ENCODE measurements at places on chromosomes 12 and 14.
A peak's percentile ranks its signal among the peaks of the same experiment; 100 is the strongest.

GRCh38 chr14:52862632-52863333 is 71.4 kb upstream of the GNPNAT1 start:
- no peak for DNase-seq

DNA sequence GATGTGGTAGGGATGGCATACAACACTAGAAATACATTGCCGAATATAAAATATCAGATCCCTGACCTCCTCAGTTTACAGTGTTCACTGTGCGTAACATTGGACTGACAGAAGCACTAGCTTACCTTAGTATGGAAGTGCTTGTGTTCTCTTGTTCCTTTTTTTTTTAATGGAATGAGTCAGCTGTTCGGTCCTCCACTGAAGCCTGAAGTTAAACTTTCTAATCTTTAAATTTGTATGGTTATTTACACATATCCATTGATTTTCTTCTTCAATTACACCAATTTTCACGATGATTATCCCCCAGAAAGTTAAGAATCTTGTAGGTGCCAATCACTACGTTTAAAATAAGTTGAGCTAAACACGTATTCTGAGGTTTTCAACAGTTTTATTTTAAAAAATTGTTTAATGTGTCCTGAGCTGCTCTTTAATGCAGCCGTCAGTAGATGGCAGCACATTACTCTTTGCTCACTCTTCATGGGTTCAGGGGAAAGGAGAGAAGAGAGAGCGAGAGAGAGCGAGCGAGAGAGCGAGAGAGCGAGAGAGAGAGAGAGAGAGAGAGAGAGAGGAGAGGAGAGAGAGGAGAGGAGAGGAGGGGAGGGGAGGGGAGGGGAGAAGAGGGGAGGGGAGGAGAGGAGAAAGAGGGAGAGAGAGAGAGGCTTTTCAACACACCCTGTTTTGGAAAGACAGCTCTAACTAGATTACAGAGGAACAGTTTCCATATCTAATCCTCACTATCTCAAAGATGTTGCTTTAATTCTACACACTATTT is 134.7 kb upstream of the SCAF11 start:
- DNase-seq = peak; percentile 25

- DNase-seq = no peak
Measured at GRCh38 chr12:86193931-86194330, 62.3 kb downstream of the MGAT4C start.

DNA sequence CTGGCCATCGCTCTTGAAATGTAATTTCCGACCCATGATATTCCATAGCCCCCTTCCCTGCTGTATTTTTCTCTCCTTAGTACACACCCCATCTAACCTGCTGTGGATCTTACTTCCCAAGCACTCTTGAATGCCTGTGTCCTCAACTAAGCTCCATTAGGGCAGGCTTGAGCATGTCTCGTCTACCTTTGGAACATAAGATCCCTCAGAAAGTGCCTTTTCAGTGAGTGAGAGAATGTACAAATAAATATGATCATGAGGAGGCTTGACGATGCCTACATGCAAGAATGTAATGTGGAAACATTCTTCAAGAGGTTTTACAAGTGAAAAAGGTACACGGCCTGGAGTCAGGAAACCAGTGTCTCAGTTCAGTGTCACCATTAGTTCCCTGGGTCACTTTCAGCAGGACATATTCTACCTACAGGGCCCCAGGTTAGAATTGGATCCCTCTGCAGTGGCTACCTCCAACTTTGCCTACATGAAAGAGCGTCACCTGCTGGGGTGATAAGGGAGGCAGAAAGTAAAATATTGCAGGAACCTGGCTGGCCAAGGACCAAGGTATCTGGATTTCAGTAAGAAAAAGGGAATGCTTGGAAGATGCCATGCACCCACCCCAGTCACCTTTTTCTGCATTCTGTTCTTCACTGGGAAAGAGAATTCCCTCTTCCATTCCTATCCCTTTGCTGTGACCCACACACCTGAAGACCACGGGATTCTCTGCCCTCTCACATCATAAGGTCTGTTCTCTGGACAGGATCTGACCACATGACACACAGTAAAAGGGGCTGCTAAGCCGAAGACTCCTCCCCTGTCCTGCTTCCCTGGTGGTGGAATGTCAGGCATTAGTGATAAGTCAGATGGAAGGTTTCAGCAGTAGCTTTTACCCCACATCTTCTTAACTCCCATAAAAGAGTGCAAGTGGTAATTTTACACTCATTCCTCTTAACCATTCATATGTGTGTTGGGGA is 24.6 kb upstream of the SERPINA1 start:
- no peak for DNase-seq

DNA sequence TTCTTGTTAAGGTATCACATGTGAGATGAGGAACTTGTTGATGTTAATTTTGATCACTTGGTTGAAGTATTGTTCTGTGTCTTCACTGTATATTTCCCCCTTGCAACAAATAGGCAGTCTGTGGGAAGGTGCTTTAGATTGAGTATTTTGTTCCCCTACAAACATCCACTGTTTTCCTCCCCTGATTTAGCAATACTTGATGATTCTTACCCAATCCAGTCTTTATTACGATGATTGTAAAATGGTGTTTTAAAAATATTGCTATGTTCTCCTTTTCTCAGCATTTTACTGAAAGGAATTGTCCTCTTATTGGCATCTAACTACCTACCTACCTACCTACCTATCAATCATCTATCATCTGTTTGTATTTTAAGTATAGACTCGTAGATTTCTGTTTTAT is 66.3 kb downstream of the ETNK1 start:
- no peak for DNase-seq

DNA sequence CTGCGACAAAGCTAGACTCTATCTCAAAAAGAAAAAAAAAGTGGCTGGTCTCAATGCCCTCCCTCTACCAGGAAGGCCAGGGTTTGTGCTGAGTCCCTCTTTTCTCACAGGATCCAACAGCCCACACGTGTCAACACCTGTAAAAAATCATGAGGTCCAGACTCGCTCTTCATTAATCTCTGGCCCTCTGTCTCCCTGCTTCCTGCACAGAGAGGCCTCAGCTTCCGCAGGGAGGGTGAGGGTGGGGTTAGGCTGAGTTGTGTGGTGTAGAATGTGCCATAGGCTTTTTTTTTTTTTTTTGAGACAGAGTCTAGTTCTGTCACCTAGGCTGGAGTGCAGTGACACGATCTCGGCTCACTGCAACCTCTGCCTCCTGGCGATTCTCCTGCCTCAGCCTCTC is 6.1 kb downstream of the CFAP73 start:
- no peak for DNase-seq

DNA sequence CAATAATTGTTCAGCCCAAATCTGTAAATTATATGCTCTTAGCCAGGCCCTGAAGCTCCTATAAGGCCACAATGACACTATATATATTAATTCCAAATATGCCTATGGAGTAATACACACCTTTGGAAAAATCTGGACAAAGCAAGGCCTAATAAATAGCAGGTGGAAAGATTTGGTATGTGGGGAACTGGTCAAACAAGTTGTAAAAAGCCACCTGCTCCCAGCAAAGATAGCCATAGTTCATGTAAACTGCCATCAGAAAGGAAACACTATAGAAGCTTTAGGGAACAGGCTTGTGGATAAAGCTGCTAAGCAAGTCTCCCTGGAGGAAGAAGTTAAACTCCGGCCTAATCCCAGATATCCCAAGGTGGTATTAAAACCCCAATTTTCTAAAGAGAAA is 29.7 kb downstream of the PRMT8 start:
- DNase-seq = no peak

DNA sequence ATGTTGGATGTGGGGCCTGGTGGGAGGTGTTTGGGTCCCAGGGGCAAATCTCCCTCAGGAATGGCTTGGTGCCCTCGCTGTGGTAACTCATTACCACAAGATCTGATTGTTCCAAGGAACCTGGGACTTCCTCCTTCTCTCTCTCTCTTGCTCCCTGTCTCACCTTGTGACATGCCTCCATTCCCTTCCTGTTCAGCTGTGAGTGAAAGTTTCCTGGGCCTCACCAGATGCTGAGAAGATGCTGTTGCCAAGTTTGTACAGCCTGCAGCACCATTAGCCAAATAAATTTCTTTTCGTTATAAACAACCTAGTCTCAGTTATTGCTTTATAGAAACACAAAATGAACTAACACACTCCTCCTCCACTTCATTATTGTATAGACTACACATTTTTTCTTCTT is 759.8 kb upstream of the MDGA2 start:
- DNase-seq = no peak
